Thoracic aorta (tissue), 2 donors: ENCODE measurements at places on chromosomes 16 and 17. TPM values are rescaled to one million over a fixed set of nuclear protein-coding genes. Genes with fewer than 3 reads are reported as not detected.
A peak's percentile ranks its signal among the peaks of the same experiment; 100 is the strongest.

DNA sequence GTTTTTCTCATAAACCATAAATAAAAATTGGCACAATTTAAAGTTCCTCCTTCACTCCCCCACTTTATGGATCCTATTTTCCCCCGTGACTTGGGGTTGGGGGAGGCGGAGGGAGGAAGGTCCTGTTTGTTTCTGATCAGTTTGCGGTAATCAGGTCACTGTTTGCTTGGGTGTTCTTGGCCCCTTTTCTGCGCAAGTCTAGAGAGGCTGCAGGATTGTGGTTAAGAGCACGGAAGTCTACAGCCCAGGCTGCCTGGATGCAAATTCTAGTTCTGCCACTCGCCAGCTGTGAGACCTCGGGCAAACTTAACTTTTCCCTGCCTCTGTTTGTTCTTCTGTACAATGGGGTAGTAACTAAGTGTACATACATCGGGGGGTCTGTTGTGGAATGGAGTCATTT, 12.1 kb downstream of the ATP2C2 start:
- no peaks in the 10 kb centered on the region for H3K4me1 ChIP-seq
- H3K4me3 ChIP-seq, result no peak overlapping the region
- no peaks in the 10 kb centered on the region for H3K36me3 ChIP-seq
- no peak for DNase-seq
- H3K27me3 ChIP-seq, result no peaks in the 10 kb centered on the region

DNA sequence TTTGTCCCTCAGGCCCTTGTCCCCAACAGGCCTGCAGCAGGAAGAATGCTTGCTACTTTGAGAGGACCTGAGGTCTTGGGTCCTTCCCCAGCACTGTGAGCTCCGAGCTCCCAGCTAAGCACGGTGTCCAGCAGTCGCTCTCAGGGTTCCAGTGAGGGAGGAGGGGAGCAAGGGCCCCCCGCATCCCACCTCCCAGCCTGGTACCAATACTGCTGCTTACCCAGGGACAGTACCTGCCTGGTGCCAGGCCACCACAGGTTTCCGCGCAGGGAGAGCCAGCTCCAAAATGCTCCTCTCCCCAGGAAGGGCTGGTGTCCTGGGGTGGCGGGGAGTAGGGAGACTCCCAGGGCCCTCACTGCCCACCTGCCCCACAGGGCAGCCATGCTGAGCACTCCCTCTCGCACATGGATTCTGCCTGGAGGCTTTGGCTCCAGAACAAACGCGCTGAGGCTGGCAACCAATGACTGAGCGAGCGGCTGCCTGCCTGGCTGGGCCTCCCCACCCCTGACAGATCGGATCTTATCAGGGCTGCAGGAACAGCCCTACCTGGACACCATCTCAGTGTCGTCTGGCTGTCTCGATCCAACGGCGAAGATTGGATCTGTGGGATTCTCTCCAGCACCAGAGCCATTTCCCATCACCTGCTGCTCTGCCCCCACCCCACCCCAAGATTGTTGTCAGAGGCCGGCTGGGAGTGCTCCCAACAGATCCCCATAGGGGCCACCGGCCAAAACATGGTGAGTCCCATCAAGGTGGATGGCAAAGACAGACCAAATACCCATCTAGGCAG, 2.4 kb downstream of the DOK4 start:
- no peaks in the 10 kb centered on the region for H3K36me3 ChIP-seq
- H3K4me3 ChIP-seq, result no peak overlapping the region
- DNase-seq, result no peak
- peak overlapping the region; percentile 16 for H3K27ac ChIP-seq

The MT1M gene
- 53.6 TPM for total RNA-seq

The CRYBA1 gene
- not detected for total RNA-seq

- H3K27me3 ChIP-seq, result no peaks in the 10 kb centered on the region
- DNase-seq, result peak; percentile 23
- no peak overlapping the region for H3K27ac ChIP-seq
- H3K4me1 ChIP-seq, result no peaks in the 10 kb centered on the region
These were observed 41.7 kb upstream of the PRSS54 start for GRCh38 chr16:58336332-58337089.

DNA sequence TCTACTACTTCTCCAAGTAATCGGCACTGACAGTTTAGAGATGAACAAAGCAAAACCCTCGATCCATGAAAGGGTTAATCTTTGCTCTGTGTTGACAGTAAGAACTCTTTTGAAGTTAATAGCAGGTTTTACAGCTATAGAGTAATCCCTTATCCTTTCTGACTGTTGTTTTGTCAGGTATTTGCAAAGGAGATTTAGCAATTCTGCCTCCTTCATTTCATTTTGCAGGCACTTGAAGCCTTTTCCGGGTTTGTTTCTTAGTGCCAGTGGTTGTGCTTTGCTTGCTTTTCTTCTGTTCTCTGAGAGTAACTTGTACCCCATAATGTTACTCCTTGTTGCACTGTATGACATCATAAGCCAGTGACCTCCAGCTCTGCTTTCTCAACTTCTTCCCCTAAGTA, 64.5 kb downstream of the TANGO6 start:
- H3K36me3 ChIP-seq, result peaks cover 5% of the 10 kb centered on the region
- H3K27ac ChIP-seq, result no peak overlapping the region
- no peaks in the 10 kb centered on the region for H3K27me3 ChIP-seq
- no peak overlapping the region for H3K4me3 ChIP-seq

- H3K4me1 ChIP-seq, result no peaks in the 10 kb centered on the region
- no peaks in the 10 kb centered on the region for H3K27me3 ChIP-seq
- no peak overlapping the region for H3K27ac ChIP-seq
- no peak overlapping the region for H3K4me3 ChIP-seq
These were observed 15.2 kb downstream of the PHLPP2 start for GRCh38 chr16:71709229-71709781.

DNA sequence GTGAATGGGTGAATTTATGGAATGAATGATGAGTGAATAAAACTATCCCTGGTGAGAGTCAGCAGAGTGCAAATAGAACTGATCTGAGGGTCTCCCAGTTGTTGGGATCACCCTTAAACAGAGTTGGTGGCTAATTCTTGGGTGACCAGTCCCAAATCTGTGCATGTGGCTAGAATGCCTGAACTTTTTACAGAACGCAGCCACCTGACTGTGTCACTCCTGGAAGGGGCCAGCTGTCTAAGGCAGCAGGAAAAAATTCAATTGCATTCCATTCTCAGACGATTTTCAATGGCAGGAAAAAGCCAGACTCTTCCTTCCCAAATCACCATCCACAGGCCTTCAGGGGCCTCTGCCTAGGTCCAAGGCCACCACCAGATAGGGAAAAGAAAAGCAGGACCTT, 43.5 kb downstream of the BEAN1 start:
- no peak for DNase-seq
- no peaks in the 10 kb centered on the region for H3K4me1 ChIP-seq
- H3K36me3 ChIP-seq, result no peaks in the 10 kb centered on the region
- no peaks in the 10 kb centered on the region for H3K27me3 ChIP-seq
- H3K27ac ChIP-seq, result no peak overlapping the region

DNA sequence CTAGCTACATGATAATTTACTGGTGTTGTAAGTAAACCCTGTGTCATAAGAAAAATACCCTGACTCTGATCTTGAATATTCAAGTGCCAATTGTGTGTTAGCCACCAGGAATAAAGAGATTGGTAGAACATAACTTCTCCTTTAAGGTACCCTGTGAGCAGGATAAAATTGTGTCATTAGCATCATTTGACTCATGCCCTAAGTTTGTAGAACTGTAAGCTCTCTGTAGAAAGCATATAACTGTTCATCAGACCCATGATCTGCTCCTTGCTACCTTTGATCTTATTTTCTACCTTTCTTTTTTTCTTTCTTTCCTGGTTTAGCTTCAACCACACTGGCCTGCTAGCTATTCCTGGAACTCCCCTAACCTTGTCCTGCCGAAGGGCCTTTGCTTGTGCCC, 35.8 kb downstream of the PTRH2 start:
- peaks cover 23% of the 10 kb centered on the region for H3K4me1 ChIP-seq
- no peak for DNase-seq
- H3K27ac ChIP-seq, result peak overlapping the region; percentile 36
- H3K36me3 ChIP-seq, result peaks cover 18% of the 10 kb centered on the region
- no peak overlapping the region for H3K4me3 ChIP-seq

DNA sequence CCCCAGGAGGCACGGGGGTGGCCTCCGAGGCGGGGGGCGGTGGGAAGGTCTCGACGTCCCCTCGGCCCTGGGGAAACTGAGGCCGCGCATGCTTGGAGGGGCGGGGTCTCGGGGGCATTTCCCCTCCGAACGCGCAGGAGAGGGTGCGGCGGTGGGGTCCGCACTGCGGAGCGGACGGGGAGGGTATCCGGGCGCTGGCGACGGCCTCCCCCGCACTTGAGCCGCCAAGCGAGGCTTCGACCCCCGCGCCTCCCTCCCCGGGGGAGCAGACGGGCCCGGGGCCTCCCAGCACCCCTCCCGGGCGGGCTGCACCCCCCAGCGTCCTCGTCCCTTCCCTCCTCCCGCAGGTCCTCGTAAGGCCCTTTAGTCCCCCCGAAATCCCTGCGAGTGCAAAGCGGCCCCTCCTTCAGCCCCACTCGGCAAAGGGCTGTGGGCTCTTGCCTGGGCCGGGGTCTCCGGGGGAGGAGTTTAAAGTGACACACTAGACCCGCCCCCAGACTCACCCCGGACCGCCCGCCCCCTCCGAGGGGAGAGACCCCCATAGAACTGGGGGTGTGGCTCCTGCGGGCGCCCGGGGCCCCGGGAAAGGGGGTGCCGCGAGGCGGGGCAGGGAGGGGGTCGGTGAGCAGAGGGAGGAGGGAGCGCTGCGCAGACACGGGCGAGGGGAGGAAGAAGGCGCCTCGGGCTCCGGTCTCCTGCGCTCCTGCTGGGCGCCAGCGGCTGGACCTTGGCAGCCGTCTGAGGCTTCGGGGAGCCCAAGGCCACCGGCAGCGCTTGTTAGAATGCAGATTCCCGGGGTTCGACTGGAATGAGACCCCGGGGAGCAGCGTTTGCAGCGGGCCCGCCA, 632 bp downstream of the BAIAP3 start:
- no peak for DNase-seq
- H3K36me3 ChIP-seq, result no peaks in the 10 kb centered on the region
- H3K27ac ChIP-seq, result no peak overlapping the region
- H3K4me1 ChIP-seq, result peaks cover 26% of the 10 kb centered on the region
- peak overlapping the region; percentile 56 for H3K4me3 ChIP-seq

DNA sequence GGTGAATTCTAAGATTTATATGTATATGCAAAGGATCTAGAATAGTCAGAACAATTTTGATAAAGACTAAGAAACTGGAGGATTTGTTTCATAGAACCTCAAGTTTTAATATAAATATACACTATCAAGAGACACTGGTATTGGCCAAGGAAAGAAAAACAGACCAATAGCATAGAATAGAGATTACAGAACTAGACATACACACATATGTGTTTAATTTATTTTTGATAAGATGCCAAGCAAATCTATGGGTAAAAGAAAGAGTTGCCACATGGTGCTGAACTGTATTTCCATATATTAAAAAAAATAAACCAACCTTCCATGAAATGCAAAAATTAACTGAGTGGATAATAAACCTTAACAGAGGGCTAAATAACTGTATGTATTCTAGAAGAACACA, 27.9 kb upstream of the LRRC37A3 start:
- no peaks in the 10 kb centered on the region for H3K36me3 ChIP-seq
- H3K4me1 ChIP-seq, result no peaks in the 10 kb centered on the region
- no peak overlapping the region for H3K27ac ChIP-seq
- no peaks in the 10 kb centered on the region for H3K27me3 ChIP-seq
- no peak overlapping the region for H3K4me3 ChIP-seq

- H3K27me3 ChIP-seq, result no peaks in the 10 kb centered on the region
- H3K4me3 ChIP-seq, result peak overlapping the region; percentile 94
These were observed 446 bp upstream of the PSMD11 start for GRCh38 chr17:32443827-32444300.

DNA sequence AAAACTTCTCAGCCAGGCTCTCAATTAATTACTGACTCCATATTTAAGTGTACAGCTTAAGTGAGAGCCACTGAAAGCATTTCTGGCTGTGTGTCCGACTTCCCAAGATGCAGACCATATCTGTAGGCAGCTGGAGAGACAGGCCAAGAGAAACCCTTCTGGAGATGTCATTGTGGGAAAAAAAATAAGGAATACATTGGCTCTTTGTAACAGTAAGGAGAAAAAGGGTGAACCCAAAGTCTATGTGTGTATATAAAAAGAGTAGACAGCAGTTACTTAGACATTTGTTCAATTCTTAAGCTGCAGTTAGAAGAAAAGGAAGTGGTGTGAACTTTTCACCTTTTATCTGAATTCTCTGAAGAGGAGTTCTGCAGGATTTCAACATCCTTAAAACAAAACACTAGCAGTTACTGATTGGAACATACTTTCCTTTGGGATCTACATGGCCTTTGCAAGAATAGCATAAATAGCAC, 21.7 kb downstream of the FAM117A start:
- H3K4me3 ChIP-seq, result peak overlapping the region; percentile 18
- H3K4me1 ChIP-seq, result peaks cover 47% of the 10 kb centered on the region
- no peaks in the 10 kb centered on the region for H3K27me3 ChIP-seq
- no peak for DNase-seq

The HSPB9 gene
- total RNA-seq, result not detected

DNA sequence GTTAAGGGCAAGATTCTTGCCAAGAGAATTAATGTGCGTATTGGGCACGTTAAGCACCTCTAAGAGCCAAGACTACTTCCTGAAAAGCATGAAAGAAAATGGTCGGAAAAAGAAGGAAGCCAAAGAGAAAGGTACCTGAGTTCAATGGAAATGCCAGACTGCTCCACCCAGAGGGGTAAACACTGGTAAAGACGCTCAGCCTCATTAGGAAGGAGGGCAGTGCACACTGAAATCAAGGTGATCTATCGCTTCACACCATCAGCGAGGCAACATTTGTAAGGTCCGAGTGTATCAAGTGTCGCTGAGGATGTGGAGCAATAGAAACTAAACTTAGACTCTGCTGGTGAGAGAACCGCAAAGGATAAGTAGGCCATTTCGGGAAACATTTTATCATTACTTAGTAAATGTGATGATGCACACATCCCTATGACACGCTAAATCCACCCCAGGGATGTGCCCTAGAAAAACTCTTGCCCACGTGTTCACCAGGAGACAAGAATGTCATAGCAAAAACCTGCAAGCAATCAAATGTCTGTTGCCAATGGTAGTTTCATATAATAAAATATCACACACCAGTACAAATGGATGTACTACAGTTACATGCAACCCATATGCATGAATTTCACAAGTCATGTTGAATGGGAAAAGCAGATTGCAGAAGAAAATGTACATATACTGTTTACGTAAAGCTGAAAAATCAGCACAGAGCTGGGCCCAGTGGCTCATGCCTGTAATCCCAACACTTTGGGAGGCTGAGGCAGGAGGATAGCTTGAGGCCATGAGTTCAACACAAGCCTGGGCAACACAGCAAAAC, 23.6 kb downstream of the CNTROB start:
- H3K4me1 ChIP-seq, result no peaks in the 10 kb centered on the region
- no peaks in the 10 kb centered on the region for H3K27me3 ChIP-seq
- no peaks in the 10 kb centered on the region for H3K36me3 ChIP-seq
- H3K27ac ChIP-seq, result no peak overlapping the region
- no peak for DNase-seq
- H3K4me3 ChIP-seq, result no peak overlapping the region

GRCh38 chr17:27609611-27610303, 21.2 kb upstream of the LGALS9 start:
- H3K27me3 ChIP-seq, result no peaks in the 10 kb centered on the region
- H3K36me3 ChIP-seq, result peaks cover 30% of the 10 kb centered on the region
- no peak overlapping the region for H3K27ac ChIP-seq
- no peak overlapping the region for H3K4me3 ChIP-seq

DNA sequence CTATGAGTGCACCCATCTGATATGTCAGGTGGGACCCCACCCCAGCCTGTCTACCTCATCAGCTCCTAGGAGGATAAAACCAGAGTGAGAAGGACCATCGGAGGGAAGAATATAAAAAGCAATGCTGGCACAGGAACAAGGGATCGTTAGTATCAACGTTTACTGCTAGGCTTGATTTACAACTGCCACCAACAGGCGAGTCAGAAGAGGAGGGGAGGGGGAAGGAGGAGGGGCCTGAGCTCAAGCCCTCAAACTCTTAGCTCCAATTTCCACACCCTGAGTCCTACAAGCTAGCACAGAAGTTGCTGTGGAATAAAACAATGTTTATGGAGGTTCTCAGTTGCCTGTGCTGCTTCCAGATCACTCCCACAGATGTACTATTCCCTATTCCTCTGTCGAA, 234.5 kb downstream of the C16orf78 start:
- no peaks in the 10 kb centered on the region for H3K27me3 ChIP-seq
- H3K4me1 ChIP-seq, result no peaks in the 10 kb centered on the region
- H3K4me3 ChIP-seq, result no peak overlapping the region
